HL-60 (cell line): ENCODE measurements at places on chromosomes 11 and 22.

DNA sequence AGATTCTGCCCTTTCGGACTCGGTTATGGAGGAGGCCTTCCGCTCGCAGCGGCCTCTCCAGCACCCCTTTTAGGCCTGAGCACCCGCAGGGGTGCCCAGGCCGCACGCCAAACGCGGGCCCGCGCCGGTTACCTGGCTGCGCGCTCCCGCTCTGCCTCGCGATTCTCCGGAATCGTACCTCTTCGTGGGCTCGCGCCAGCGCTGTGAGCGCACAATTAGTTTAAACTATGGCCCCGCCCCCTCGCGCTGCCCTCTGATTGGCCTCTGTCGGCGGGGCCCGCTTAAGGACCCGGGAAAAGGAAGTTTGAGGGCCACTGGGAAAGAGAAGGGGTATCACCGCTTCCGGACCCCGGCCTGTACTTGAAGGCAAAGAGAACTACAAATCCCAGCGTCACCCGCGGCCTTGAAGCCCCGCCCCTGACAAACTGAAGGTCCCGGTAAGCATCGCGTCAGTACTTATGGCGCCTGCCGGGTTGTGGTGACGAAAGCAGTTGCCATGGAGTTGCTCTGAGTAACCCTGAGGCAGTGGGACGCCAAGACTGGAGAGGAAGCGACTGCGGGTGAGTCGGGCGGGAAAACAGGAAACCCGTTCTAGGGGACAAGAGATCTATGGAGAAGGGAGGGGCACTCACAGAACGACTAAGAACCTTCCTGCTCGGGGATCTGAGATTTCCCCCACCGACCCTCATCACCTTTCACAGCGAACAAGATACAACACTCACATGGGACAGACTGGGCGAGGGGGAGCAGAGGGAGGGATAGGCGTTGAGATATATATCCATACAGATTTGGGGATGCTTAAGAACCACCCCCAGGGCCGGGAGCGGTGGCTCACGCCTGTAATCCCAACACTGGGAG, at the start of the genes LRRC51 and NUMA1:
Gene LRRC51, plus strand, starts transcription at position 525 of the 858 bp plus-strand sequence. CDS start 8,234 bp downstream, outside the sequence.
Gene NUMA1, minus strand, starts transcription at position 217 of the 858 bp plus-strand sequence. CDS start 44,599 bp downstream, outside the sequence.
- DNase-seq = peak; percentile 100

- DNase-seq = no peak
Measured at GRCh38 chr11:64415286-64415685, 56.3 kb downstream of the RPS6KA4 start.

DNA sequence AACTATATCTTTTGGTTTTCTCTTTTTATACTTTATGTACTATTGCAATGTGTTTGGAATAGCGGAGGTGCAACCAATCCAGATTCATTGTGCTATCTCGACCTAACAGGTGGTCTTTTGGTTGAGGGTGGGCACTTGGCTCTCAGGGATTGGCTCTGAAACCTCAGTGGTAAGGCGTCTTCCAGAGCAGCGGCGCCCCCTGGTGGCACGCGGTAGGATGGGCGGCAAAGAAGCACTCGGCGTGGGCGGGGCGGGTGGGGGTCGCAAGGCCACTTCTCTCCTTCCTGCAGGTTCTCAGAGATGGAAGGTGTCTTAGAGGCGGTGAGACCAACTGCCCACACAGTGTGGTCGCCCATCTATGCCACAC, 19.2 kb upstream of the PLET1 start:
- no peak for DNase-seq

GRCh38 chr22:48951836-48952235, 875.8 kb downstream of the BRD1 start:
- DNase-seq = no peak

- DNase-seq = no peak
Measured at GRCh38 chr11:103987629-103988594, 48.5 kb upstream of the DDI1 start.

- DNase-seq = no peak
Measured at GRCh38 chr11:24297461-24297860, 199.4 kb upstream of the LUZP2 start.

GRCh38 chr11:118746988-118747585, 43.9 kb downstream of the DDX6 start:
- no peak for DNase-seq

GRCh38 chr22:35154937-35155387, 89.0 kb downstream of the ISX start:
- DNase-seq = peak; percentile 39

DNA sequence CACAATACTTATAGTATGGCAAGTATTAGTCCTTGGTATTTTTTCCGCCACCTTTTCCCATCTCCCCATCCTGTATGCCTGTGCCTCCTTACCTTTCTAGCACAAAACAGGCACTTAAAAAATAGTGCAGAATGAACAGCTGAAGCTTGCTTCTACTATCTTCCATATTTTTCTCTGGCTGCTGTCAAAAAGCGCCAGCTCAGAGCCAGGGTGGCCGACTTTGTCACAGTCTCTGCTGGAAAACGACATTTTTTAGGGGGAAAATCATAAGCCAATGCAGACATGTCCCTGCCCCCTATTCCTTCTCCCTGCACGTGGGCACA, 26.5 kb upstream of the ROBO3 start:
- no peak for DNase-seq

DNA sequence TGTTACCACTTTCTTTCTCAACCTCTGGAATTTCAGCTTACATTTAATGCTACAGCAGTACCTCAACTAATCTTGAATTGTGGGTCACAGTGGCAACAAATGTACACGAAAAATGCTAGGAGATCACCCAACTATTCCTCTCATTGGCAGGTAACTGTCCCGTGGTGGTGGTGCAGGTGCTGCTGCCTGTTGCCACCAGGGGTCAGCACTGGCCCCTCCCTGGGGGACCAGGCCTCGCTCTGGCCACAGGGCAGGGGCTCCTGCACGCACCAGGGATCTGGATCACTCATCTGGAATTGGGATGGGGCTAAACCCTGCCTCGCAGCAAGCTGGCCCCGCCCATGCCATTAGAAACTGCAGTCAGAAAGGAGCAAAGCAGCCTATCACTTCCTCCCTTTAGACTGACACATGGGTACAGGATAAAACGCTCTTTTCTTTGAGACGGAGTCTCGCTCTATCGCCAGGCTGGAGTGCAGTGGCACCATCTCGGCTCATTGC, 6.9 kb upstream of the POLDIP3 start:
- no peak for DNase-seq

DNA sequence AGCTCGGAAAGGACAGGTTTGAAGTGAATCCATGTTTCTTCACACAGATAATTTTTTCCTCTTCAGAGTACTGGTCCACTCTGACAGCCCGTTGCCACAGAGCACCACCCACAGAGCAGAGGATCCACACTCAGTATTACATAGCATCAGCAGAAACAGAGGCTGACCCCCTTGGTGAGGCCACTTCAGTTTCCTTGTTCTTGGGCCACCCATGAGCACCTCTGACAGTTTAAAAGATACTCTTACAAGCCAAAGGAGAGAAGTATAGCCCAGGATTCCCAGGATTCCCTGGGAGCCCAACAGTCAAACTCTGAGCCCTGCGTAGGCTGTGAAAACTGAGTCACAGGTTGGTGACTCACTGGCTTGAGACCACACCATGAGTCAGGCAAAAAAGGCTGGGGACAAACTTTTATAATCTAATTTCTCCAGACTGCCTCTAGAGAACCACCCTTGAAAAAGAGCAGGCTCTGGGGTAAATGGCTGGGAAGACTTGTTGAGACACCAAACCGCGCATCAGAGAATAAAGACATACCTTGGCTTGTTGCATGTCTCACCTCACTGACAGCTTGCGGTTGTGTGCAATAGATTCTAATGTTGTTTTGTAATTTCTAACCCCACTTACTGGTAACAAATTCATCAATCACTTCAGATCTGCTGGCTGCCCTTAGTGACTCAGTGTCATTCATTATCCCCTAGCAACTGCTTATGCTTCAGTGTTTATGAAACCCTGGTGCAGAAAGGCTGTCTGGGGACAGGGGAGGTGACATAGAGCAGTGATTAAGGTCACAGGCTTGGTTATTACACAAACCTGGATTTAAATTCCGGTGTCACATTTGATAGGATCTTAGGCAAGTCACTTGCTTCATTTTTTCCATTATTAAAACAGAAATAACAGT, 56.9 kb upstream of the PRSS23 start:
- no peak for DNase-seq

DNA sequence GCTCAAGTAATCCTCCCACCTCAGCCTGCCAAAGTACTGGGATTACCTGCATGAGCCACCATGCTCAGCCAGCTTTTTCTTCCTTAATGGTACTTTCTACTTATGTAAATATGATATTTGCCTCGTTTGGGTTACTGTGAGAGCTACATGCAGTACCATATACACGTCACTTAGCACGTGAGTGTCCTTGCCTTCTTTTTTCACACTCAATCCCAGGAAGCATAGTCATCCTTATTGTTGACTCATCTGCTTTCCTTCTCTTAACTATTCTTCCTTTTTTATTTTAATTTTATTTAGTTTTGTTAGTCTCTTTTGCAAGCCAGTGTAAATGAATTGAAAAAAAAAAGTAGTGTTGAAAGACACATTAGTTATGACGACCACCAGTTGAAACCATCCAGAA, 205.9 kb downstream of the HIPK3 start:
- DNase-seq = no peak

GRCh38 chr11:125947419-125948277, 1.8 kb downstream of the VSIG10L2 start:
- no peak for DNase-seq

- no peak for DNase-seq
Measured at GRCh38 chr11:109026891-109027489, 362.1 kb downstream of the DDX10 start.

- DNase-seq = no peak
Measured at GRCh38 chr11:68369756-68370155, 57.4 kb downstream of the LRP5 start.

DNA sequence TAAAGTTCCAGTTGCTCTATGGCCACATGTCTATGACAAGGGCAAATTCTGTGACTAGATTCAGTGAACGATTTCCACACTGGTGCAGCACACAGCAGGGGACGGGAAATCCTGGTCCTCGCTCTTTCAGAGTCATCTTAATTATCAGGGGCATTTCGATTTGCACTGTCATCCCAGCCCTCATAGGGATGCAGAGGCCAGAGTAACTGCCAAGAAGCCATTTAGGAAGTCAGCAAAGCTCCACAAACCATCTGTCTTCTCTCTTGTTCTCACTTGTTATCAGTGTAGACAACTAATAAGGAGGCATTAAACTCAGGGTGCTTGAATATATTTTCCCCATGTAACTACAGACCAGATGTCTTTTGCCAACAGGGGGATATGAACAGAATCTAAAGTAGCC, 151.7 kb downstream of the STK33 start:
- no peak for DNase-seq

- DNase-seq = peak; percentile 70
Measured at GRCh38 chr22:20430720-20431510, 6.7 kb downstream of the SCARF2 start.

DNA sequence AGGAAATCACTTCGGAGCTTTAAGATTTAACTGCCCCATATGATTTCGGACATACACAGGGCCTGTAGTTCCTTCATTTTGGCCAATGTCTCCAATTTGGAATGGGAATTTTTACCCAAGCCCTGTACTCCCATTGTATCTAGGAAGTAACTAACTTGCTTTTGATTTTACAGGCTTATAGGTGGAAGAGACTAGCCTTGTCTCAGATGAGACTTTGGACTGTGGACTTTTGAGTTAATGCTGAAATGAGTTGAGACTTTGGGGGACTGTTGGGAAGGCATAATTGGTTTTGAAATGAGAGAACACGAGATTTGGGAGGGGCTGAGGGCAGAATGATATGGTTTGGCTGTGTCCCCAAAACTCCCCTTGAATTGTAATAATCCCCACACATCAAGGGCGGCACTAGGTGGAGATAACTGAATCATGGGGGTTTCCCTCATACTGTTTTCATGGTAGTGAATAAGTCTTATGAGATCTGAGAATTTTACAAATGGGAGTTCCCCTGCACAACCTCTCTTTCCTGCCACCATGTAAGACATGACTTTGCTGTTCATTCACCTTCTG, 130.5 kb downstream of the LARGE1 start:
- DNase-seq = no peak

GRCh38 chr11:102603576-102603975, 21.6 kb downstream of the MMP20 start:
- DNase-seq = no peak

- no peak for DNase-seq
Measured at GRCh38 chr22:45526768-45527360, 24.2 kb downstream of the FBLN1 start.

DNA sequence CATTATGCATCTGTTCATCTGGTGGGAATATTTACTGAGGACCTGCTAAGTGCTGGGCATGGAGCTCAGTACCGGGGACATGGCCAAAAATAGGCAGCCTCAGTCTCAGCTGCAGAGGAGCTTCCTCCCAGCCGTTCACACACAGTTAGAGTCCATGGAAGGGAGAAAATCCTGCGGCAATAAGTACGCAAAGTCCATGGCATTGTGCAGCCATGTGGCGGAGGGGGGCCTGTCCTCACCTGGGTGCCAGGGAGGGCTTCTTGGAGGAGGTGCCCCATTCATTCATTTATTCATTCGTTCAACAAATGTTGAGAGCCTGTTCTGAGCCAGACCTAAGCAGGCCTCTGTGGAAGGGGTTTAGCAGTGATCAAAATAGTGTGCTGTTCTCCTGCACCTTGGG, 59.3 kb upstream of the ANO1 start:
- no peak for DNase-seq

DNA sequence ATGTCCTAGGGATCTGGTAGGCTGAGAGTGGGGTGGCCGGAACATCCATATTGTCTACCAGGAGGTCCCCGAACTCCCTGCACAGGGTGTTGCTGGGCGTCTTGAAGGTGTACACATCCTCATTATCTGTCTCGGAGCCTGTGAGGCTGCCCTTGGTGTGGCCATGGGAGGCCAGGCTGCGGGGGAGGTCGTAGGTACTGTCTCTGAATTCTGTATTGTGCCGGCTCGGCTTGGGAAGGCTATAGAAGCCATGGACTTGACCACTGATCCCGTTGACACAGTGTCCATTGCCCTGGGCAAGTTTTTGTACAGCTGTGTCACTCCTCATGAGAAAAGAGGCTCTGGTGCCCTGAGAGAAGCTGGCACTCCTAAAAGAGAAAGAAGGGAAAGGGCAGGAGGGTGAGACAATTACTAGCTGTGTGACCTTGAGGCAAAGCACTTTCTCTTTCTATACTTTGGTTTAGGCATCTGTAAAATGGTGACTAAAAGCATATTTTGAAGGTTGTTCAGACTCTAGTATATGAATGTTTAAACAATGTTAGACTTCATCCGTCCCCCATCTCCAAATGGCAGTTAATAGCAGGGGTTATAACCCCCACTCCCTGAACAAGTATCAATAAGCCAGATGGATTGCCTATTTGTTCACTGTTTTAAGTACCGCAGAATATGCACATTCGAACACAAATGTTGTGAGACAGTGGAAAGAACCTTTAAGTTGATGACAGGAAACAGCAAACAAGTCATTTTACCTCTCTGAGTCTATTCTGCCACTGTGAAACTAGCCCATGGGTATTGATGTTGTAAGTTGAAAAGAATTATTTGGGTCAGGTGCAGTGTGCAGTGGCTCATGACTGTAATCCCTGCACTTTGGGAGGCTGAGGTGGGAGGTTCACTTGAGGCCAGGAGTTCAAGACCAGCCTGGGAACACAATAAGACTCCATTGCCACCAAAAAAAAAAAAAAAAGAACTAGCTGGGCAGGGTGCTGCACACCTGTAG, 38.3 kb downstream of the USP35 start:
- DNase-seq = no peak

DNA sequence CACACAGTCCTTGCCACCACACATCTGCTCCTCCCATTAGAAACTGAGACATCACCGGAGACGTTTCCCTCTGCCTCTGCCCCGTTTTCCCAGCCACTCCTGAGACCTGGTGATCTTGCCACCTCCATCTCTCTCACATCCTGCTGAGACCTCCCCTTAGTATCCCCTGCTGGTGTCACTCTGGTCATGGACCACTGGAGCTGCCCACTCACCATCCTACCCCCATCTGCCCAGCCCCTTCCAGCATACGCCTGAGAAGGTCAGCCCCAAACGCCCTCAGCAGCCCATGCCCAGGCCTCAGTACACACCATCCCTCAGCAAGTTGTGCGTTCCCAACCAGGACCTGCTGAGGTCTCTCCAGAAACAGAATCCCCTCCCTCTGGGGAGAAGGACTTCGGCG, 64.3 kb downstream of the SHANK2 start:
- no peak for DNase-seq
